ENCODE measurements at places on chromosomes 16 and 17.

DNA sequence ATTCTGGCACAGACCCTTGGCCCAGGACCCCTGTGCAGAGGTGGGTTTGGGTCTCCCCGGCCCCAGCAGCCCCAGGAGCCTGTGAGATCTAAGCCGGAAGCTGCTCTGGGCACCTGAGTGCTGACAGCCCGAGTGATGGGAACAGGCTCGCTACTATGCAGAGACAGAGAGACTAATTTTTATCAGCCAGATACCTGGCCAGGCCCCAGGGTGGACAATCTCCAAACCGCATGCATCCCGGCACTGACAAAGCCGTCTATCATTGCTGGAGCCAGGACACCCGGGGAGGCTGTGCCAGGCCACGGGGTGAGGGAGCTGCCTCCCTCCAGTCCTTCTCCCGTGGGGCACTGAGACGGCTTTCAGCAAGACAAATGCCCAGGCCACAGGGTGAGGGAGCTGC lies 25.0 kb downstream of the CBFA2T3 start:
- H3K27me3 ChIP-seq, result peaks cover 8% of the 10 kb centered on the region
- no peaks in the 10 kb centered on the region for H3K36me3 ChIP-seq
- H3K4me1 ChIP-seq, result peaks cover 3% of the 10 kb centered on the region
- no peak overlapping the region for H3K27ac ChIP-seq
- H3K4me3 ChIP-seq, result no peak overlapping the region

DNA sequence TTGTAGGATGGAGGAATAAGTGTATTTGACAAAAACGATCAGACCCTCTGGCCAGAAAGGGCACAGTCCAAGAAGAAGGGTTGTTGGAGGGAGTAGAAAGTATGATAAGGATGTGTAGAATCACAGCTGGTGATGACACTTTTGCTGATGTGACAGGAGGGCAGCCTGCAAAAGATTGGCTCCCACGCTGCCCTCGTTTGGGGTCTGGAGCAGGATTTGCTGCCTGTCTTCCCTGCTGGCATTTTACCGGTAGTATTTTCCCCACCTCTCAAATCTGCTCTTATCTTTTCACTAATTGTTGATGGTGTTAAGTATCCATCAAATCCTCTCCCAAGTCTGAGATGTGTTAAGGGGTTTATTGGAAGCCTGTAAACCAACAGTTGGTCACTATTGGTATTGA lies 208.8 kb downstream of the CCDC182 start:
- no peak for DNase-seq
- peaks cover 41% of the 10 kb centered on the region for H3K4me1 ChIP-seq
- H3K27me3 ChIP-seq, result no peaks in the 10 kb centered on the region
- H3K27ac ChIP-seq, result no peak overlapping the region
- H3K4me3 ChIP-seq, result no peak overlapping the region

GRCh38 chr17:12545877-12546513 lies 119.7 kb upstream of the MYOCD start:
- H3K4me3 ChIP-seq, result no peak overlapping the region
- DNase-seq, result no peak
- no peaks in the 10 kb centered on the region for H3K36me3 ChIP-seq
- H3K4me1 ChIP-seq, result no peaks in the 10 kb centered on the region
- H3K27ac ChIP-seq, result no peak overlapping the region

DNA sequence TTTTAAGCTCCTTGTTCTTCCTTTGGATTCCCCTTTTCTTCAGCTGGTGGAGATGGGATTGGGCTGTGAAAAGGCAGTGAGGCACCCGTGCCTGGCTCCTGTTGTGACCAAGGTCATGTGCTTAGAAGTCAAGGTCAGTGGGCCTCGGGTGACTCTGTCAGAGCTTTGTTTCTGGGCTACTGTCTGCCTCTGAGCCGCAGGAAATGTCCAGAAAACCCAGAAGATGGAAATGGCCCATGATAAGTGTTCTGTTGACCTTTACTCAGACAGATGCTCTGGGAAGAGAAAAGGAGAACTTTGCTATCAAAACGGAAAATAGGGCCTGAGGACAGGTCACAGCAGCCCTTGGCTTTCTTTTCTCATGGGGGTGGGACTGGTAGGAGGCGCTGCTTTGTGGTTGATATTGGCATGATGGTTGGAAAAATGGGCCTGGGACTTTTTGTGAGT lies 2.9 kb downstream of the ABCC1 start:
- H3K27ac ChIP-seq, result peak overlapping the region; percentile 98
- H3K27me3 ChIP-seq, result no peaks in the 10 kb centered on the region
- H3K36me3 ChIP-seq, result peaks cover 12% of the 10 kb centered on the region
- no peak for DNase-seq
- peak overlapping the region; percentile 99 for H3K4me3 ChIP-seq

- peaks cover 22% of the 10 kb centered on the region for H3K4me1 ChIP-seq
- peak within 1 kb of the TSS; percentile 69 for H3K4me3 ChIP-seq
- peaks cover 24% of the 10 kb centered on the region for H3K27me3 ChIP-seq
- H3K36me3 ChIP-seq, result peaks cover 4% of the 10 kb centered on the region
- peak; percentile 70 for DNase-seq
These were observed at the start of gene ADGRG1 for GRCh38 chr16:57628008-57628781. Gene ADGRG1 (plus strand): TSS chr16:57628630. CDS start chr16:57650288, 21,658 bp downstream.

DNA sequence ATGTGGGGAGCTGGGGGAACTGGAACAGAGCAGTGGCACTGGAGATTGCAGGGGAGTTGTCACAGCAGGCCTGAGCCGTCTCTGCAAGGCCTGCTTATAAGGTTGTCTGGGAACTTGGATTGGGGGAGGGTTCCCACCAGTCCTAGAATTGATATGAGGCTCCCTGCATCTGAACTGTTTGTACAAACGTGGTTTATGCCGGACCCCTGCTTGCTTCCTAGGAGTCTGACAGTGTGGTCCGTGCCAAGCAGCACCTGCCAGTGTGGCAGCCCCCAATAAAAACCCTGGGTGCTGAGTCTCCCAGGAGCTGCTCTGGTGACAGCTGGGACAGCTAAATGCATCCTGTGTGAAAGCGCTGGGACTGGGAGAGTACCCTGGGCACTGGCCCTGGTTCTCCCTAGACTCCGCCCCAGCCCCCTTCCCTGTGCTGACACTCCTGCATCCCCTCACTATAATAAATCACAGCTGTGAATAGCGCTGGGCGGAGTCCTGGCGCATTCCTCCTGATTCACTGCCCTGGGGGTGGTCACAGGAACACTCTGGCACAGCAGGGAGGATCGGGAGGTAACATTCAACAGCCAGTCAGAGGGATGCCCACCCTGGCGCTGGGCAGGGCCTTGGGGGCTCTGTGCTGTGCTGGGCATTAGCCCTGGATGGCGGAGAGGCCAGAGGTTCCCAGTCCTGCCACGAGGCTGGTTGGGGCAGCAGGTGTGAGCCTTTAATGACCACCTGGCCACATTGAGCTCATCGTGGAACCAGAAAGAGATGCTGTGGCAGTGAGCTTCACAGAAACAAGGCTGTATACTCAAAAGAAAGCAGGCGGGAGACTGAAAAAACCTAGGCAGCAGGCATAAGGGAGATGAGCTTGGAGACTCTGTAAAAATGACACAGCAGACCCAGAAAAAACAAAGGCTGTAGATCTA lies 45.6 kb downstream of the RMI2 start:
- no peak overlapping the region for H3K27ac ChIP-seq
- H3K4me3 ChIP-seq, result no peak overlapping the region
- H3K4me1 ChIP-seq, result peaks cover 8% of the 10 kb centered on the region
- H3K27me3 ChIP-seq, result no peaks in the 10 kb centered on the region
- no peaks in the 10 kb centered on the region for H3K36me3 ChIP-seq

GRCh38 chr17:5508810-5509209 lies 22.4 kb downstream of the MIS12 start:
- DNase-seq, result no peak
- H3K36me3 ChIP-seq, result peaks cover 3% of the 10 kb centered on the region
- no peaks in the 10 kb centered on the region for H3K27me3 ChIP-seq
- H3K4me3 ChIP-seq, result no peak overlapping the region
- H3K27ac ChIP-seq, result no peak overlapping the region
- H3K4me1 ChIP-seq, result peaks cover 16% of the 10 kb centered on the region

GRCh38 chr17:1169929-1170312 lies 9.9 kb downstream of the ABR start:
- H3K27ac ChIP-seq, result no peak overlapping the region
- no peak overlapping the region for H3K4me3 ChIP-seq
- no peak for DNase-seq
- no peaks in the 10 kb centered on the region for H3K36me3 ChIP-seq
- H3K4me1 ChIP-seq, result no peaks in the 10 kb centered on the region

GRCh38 chr16:84299734-84300440 lies 5.2 kb downstream of the WFDC1 start:
- H3K27ac ChIP-seq, result no peak overlapping the region
- no peak for DNase-seq
- no peak overlapping the region for H3K4me3 ChIP-seq
- H3K36me3 ChIP-seq, result no peaks in the 10 kb centered on the region
- peaks cover 25% of the 10 kb centered on the region for H3K27me3 ChIP-seq
- no peaks in the 10 kb centered on the region for H3K4me1 ChIP-seq

- peaks cover 24% of the 10 kb centered on the region for H3K27me3 ChIP-seq
- H3K36me3 ChIP-seq, result peaks cover 8% of the 10 kb centered on the region
- peak overlapping the region; percentile 92 for H3K4me3 ChIP-seq
- H3K4me1 ChIP-seq, result peaks cover 35% of the 10 kb centered on the region
- peak overlapping the region; percentile 77 for H3K27ac ChIP-seq
These were observed 3.6 kb downstream of the C17orf58 start for GRCh38 chr17:67992548-67993152.

- H3K4me3 ChIP-seq, result peak overlapping the region; percentile 19
- peaks cover 55% of the 10 kb centered on the region for H3K4me1 ChIP-seq
- H3K27ac ChIP-seq, result peak overlapping the region; percentile 36
These were observed 5.3 kb downstream of the HMOX2 start for GRCh38 chr16:4481526-4481925.

GRCh38 chr17:6712058-6712853 lies 913 bp downstream of the SLC13A5 start:
- H3K27ac ChIP-seq, result no peak overlapping the region
- peaks cover 14% of the 10 kb centered on the region for H3K4me1 ChIP-seq
- H3K27me3 ChIP-seq, result peaks cover 69% of the 10 kb centered on the region
- peaks cover 4% of the 10 kb centered on the region for H3K36me3 ChIP-seq

GRCh38 chr16:66751303-66751991 lies at the start of gene DYNC1LI2:
Gene DYNC1LI2 (minus strand): TSS chr16:66751609. CDS start chr16:66751591, 18 bp downstream.
- H3K4me1 ChIP-seq, result peaks cover 47% of the 10 kb centered on the region
- peak; percentile 88 for DNase-seq

DNA sequence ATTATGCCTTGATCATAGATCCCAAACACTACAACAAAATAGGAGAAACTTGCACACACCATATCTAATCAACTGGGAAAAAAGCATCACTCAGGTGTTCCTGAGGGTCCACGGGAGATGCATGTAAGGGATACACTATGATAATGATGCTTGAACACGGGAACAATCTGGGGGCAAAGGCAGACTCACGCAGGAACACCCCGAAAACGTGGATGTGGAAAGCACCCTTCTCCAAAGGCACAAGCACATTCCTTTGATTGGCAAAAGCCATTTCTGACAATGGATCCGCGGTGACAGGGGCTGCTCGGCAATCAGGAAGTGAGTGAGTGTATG lies 1.3 kb downstream of the ZNF652 start:
- peaks cover 5% of the 10 kb centered on the region for H3K36me3 ChIP-seq
- H3K27me3 ChIP-seq, result peaks cover 7% of the 10 kb centered on the region
- peak overlapping the region; percentile 86 for H3K4me3 ChIP-seq
- peaks cover 55% of the 10 kb centered on the region for H3K4me1 ChIP-seq
- H3K27ac ChIP-seq, result peak overlapping the region; percentile 77

- DNase-seq, result no peak
- H3K27ac ChIP-seq, result peak overlapping the region; percentile 22
- peaks cover 34% of the 10 kb centered on the region for H3K4me1 ChIP-seq
- H3K4me3 ChIP-seq, result no peak overlapping the region
- H3K36me3 ChIP-seq, result no peaks in the 10 kb centered on the region
These were observed 124.2 kb downstream of the PARN start for GRCh38 chr16:14505846-14506245.

DNA sequence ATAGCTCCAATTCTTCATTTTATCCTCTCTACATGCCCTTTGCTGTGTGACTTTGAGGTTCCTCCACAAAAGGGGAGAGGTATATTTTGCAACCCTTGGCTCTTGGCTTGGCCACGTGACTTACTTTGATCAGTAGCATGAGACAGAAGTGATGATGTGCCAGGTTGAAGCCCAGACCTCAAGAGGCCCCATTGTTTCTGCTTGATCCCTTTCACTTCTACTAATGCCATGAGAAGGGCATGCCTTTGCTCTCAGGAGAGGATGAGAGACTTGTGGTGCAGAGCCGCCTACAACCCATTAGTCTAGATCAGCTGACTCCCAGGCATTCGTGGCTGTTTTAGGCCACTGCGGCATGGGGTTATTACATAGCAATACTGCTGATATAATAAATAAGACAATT lies 356.2 kb upstream of the SALL1 start:
- no peak for DNase-seq
- no peaks in the 10 kb centered on the region for H3K27me3 ChIP-seq
- no peaks in the 10 kb centered on the region for H3K4me1 ChIP-seq
- H3K36me3 ChIP-seq, result no peaks in the 10 kb centered on the region
- H3K27ac ChIP-seq, result no peak overlapping the region

DNA sequence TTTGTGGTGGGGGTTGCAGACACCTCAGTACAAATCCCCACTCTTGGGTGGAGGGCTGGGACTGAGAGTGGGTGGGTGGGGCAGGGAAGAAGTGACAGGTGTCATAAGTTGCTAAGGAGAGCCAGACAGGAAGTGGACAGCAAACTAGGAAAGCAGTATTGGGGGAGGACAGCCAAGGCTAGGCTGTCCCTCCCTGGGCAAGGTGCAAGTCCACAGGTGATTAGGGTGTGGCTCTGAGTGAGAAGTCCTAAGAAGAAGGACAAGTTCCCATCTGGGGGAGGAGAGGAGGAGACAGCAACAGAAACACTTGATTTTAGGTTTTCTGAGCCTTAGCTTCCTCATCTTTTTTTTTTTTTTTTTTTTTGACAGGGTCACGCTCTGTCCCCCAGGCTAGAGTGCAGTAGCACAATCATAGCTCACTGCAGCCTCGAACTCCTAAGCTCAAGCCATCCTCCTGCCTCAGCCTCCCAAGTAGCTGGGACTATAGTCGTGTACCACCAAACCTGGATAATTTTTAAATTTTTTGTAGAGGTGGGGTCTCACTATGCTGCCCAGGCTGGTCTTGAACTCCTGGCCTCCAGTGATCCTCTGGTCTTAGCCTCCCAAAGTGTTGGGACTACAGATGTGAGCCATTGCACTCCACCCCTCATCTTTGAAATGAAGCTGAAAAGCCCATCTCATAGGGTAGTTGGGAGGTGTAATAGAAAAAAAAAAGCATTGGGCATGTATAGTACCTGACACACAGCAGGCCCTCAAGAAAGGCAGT lies 2.5 kb downstream of the MAPK3 start:
- no peak for DNase-seq
- H3K4me3 ChIP-seq, result no peak overlapping the region
- no peaks in the 10 kb centered on the region for H3K27me3 ChIP-seq
- no peak overlapping the region for H3K27ac ChIP-seq
- peaks cover 28% of the 10 kb centered on the region for H3K4me1 ChIP-seq

GRCh38 chr16:1182316-1182671 lies 29.4 kb downstream of the CACNA1H start:
- no peaks in the 10 kb centered on the region for H3K4me1 ChIP-seq
- H3K27me3 ChIP-seq, result no peaks in the 10 kb centered on the region
- DNase-seq, result no peak
- H3K4me3 ChIP-seq, result no peak overlapping the region

GRCh38 chr16:85136702-85137322 lies 24.5 kb upstream of the CIBAR2 start:
- H3K4me3 ChIP-seq, result no peak overlapping the region
- peaks cover 8% of the 10 kb centered on the region for H3K4me1 ChIP-seq
- H3K27ac ChIP-seq, result no peak overlapping the region
- peaks cover 39% of the 10 kb centered on the region for H3K27me3 ChIP-seq
- no peak for DNase-seq

- DNase-seq, result no peak
- peak overlapping the region; percentile 67 for H3K4me3 ChIP-seq
- H3K27ac ChIP-seq, result no peak overlapping the region
- H3K4me1 ChIP-seq, result peaks cover 14% of the 10 kb centered on the region
- H3K27me3 ChIP-seq, result no peaks in the 10 kb centered on the region
- no peaks in the 10 kb centered on the region for H3K36me3 ChIP-seq
These were observed 1.5 kb downstream of the ENPP7 start for GRCh38 chr17:79732254-79732653.
